ENCODE measurements at places on chromosomes 5 and 9.

DNA sequence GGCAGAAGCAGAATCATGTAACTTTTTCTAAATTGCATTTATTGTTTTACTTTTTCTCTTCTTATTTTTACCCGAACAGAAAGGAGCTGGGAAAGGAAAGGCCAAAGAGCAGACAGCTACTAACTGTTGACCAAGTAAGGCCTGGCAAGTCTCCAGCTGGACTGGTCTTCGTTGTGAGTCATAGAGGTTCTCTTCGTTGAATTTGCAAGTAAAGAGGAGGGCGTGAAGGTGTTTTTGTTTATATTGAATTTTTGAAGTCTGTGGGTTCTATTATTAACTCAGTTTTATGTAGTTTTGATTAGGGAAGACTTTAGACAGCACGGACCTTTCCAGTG is 416.5 kb upstream of the CCNH start:
- DNase-seq: peak; percentile 19

GRCh38 chr9:131144201-131144600 is 18.8 kb downstream of the NUP214 start:
- DNase-seq: no peak

DNA sequence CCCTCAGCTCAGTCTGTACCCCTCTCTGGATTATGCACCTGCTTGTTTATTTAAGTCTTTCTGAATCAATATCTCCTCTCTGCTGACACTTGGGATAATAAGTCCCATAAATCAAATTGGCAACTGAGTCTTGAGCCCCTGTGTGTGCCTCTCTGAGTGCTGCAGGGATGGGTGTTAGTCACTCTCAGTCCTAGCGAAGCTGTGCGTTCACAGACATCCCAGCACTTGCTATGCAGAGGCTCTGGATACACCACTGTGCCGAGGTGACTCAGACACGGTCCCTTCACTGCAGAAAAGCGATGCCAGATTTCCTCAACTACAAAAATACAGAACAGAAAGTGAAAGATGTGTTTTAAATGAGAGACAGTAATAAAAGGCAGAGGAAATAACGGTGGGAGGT is 4.1 kb upstream of the KCNMB1 start:
- no peak for DNase-seq

GRCh38 chr5:170355601-170356098 is 33.5 kb downstream of the KCNMB1 start:
- no peak for DNase-seq

DNA sequence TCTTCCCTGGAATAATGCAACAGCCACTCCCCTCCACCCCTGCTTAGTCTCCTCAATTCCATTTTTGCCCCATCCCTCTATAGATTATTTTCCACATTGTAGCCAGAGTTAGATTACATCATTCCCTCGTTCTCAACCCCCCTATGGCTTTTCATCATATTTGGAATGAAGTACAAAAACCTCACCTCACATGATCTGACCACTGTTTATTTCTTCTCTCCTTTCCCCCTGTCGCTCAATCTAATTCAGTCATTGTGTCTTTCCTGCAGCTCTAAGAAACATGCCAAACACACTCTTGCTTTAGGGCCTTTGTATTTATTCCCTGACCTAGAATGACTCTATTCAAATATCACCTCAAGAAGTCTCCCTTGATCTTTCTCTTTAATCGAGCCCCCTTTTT is 22.6 kb upstream of the HK3 start:
- DNase-seq: no peak

- DNase-seq: no peak
Observed at GRCh38 chr5:139924294-139925215, 118.5 kb downstream of the NRG2 start.

Data from non-pigmented ciliary epithelial cell (primary cell).